ENCODE measurements at places on chromosomes 6 and 20.
A peak's percentile ranks its signal among the peaks of the same experiment; 100 is the strongest.

DNA sequence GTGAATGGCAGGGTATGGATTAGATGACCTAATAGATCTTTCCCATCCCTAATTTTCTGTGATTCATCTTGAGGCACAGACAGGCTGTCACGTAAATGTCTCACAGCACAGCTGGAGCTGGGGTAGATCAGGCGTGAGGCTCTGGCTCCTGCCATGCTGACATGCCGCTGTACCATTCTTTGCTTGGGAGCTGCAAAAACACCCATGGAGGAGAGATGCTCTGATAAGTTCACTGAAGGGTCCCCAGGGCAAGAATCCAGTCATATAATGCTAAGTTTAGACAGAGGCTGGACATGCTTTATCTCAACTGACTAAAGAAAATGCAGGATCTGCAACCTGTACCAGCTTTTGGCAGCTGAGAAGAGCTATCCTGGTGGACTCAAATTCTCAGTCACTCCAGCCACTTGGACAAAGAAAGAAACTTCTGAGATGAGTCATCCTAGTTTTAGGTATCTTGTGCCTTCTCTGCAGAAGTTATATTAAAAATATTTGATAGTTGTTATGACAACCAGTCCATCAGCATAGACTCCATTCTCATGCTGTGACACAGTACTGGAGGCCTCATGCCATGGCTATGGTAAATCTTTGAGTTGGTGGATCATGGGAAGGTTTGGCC lies 185.1 kb upstream of the RAB32 start:
- no peak for DNase-seq

GRCh38 chr6:55636406-55637102 lies 57.6 kb upstream of the HMGCLL1 start:
- no peak for DNase-seq

- no peak for DNase-seq
These were observed 61.7 kb downstream of the E2F3 start for GRCh38 chr6:20463396-20463795.

GRCh38 chr20:36277546-36277945 lies 28.6 kb upstream of the DLGAP4 start:
- no peak for DNase-seq

- peak; percentile 14 for DNase-seq
These were observed 639 bp upstream of the CD24 start for GRCh38 chr6:106974999-106975737.

GRCh38 chr6:16964553-16965499 lies 137.0 kb upstream of the STMND1 start:
- DNase-seq: peak; percentile 91

GRCh38 chr6:13916230-13916944 lies 8.4 kb upstream of the RNF182 start:
- DNase-seq: no peak

- DNase-seq: no peak
These were observed 100.5 kb upstream of the FOXA2 start for GRCh38 chr20:22684763-22685443.

DNA sequence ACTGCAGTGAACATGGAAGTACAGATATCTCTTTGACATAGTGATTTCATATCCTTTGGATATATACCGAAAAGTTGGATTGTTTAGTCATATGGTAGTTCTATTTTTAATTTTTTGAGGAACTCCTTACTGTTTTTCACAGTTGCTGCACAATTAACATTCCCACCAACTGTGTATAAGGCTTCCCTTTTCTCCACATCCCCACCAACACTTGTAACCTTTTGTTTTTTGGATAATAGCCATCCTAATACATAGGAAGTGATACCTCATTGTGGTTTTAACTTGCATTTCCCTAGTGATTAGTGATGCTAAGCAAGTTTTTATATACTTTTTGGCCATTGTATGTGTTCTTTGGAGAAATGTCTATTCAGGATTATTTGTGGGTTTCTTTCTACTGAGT lies 45.1 kb upstream of the TENT5A start:
- DNase-seq: no peak

- no peak for DNase-seq
These were observed 96.4 kb downstream of the TBC1D32 start for GRCh38 chr6:121237859-121238258.

- DNase-seq: peak; percentile 68
These were observed 75.4 kb downstream of the FILIP1 start for GRCh38 chr6:75418233-75418632.

DNA sequence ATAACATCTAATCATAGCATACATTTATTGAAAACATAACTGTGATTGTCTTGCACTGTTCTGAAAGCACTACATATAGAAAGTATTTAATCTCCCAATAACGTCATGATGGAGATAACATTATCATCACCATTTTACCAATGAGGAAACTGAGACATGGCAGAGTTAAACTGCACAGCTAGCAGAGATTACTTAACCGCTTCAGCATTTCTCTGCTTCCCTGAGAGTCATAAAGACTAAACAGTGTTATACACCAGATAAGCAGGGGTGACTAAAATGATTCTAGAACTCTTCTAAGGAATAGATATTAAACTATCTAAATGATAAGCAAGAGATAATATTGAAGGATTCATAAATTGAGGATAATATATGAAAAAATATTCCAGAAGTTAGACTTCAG lies 183.2 kb upstream of the BMP5 start:
- DNase-seq: no peak

DNA sequence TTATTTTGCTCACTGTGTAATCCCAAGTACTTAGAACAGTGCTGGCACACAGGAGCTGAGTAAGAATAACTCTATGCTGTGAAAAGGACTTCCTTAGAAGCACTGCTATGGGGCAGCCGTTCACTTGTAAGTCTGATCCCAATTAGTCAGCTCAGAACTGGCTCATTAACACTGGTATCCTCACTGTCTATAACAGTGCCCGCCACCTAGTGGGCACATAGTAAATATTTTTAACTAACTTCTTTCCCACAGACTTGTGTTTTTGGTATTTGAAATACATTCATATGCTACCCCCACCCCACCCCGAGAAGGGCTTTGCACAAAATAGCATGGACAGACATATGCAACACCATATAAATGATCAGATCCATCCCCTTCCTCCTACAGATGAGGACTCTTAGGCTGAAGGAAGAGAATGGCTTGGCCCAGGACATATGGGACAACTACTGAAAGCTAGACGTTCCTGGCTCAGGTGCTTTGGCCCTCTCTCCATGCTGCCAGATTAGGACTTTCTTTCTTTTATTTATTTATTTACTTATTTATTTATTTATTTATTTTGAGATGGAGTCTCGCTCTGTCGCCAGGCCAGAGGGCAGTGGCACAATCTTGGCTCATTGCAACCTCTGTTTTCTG lies 47.1 kb downstream of the DST start:
- DNase-seq: peak; percentile 71

GRCh38 chr20:51434580-51435247 lies 107.8 kb downstream of the NFATC2 start:
- DNase-seq: no peak

DNA sequence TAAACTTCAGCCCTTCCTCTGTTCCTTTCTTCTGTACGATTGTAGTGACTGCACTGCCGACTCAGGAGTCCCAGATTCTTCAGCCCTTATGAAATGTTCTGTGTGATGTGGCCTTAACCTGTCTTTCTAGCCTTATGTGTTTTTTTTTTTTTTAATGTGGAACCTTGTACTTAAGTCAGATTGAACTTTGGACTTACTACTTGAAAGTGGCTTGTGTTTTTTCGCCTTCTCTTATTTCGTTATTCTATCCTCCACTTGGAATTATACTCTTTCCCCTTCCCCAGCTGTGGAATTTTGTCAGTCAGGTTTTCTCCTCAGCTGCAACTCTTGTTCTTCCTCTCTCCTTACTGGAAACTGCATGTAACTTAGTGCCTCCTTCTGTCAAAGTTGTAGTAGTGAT lies 8.8 kb downstream of the CEP43 start:
- DNase-seq: no peak

DNA sequence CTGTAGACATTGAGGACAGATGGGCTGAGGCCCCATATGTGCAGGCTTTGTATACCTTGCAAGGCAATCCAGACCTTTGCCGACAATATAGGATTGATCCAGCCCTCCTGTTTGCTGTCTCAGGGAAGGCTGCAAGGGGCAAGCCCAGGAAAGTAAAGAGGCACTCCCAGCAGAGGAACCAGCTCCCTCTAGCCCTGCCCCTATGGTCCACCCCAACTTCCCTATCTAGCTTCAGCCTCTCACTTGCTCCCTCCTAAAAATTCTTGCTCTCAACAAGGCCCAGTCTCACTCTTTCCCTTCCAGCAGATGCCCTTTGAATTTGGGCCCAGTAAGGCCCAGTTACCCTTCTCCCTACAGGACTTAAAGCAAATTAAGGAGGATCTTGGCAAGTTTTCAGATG lies 92.6 kb downstream of the JARID2 start:
- no peak for DNase-seq

GRCh38 chr6:155493694-155494143 lies 38.1 kb upstream of the NOX3 start:
- no peak for DNase-seq

DNA sequence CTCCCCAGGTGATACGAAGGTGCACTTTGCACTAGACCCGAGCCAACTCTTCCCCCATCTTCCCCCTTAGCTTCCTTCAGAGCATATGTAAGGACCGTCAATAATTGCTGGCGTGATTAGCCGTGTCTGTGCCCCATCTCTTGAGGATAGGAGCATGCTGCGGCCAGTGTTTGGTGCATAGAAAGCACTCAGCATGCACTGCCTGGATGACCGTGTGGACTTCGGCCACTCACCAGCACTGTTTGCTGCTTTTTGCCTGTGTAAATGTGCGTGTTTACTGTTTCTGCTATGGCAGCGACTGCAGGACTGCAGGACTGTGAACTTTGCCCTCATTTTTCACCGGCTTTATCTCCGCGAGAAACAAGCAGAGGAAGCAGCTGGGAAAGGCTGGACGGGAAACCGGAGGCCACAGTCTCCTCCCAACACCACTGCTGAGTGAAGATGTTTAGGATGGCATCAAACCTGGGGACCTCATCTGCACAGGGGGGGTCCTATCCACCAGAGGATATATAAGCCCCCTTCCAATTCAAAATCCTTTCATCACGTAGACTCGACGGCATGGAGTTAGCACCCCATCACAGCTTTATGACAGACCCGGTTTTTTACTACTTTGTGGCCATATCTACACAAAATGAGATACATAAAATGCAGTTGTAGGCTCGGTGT lies 150.6 kb upstream of the AFDN start:
- no peak for DNase-seq
